ENCODE measurements at places on chromosomes 7 and 10. TPM values are rescaled to one million over a fixed set of nuclear protein-coding genes. Genes with fewer than 3 reads are reported as not detected.
A peak's percentile ranks its signal among the peaks of the same experiment; 100 is the strongest.

ZCCHC24 gene
- total RNA-seq: 3.8 TPM

DNA sequence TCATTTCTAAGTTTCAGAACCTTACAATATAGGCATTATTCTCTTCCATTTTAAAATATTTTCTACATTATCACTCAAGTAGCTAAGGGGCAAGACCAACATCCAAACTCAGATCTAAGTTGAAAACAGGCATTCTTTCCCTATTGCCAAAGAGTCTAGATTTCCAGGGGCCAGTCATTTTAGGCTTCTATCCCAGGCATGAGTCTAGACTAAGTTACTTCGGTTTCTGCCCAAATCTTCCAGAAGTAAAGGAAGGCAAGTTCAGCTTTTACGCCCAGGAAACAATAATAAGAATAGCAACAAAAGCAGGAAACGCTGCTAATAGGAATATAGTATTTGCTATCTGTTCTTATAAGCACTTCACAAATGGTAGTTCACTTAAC is 189.9 kb downstream of the DGKI start:
- no peak for DNase-seq

DNA sequence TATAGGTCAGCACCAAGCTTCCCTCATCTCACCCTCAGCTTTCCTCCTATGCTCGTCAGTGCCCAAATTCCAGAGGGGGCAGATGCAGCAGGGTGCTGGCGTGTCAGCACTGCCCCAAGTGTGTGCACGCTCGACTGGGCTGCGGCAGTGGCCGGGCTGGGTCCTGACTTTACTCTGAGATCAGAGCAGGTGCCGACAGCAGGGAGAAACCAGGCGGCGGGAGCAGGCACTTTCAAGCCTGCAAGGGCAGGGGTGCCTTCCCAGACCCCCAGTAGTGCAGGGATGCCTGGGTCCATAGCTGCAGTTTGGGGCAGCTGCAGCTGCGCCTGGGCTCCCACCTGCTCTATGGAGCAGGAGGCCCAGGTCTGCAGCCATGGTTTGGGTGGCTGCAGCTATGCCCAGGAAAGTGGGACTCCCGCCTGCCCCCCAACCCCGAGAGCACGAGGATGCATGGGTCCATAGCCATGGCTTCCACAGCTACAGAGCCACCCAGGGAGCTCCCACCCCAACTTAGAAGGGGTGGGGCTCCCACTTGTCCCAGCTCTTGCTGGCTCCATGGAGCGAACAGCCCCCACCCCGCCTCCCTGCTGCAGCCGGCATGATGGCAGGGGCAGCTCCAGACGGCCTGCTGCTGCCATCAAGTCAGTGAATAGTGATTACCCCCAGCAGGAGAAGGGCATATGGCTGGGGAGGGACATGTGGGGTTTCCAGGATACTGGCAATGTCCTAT is 199.2 kb upstream of the KMT2E start:
- DNase-seq: no peak

GFRA1 gene
- 0.24 TPM for total RNA-seq

GRID1 gene
- total RNA-seq: 0.35 TPM

- DNase-seq: no peak
Measured at GRCh38 chr10:24908793-24909423, 43.5 kb downstream of the PRTFDC1 start.

RELN gene
- total RNA-seq: 0.02 TPM

UPP1 gene
- total RNA-seq: 36.4 TPM

SLC18A2 gene
- 3.0 TPM for total RNA-seq

PPP1R3C gene
- total RNA-seq: 1.2 TPM

GRCh38 chr10:132296666-132297443 is 10.9 kb downstream of the STK32C start:
- peak; percentile 22 for DNase-seq

ASIC3 gene
- 1.7 TPM for total RNA-seq

GRCh38 chr7:20133803-20134202 is 83.4 kb downstream of the MACC1 start:
- no peak for DNase-seq

WDR86 gene
- total RNA-seq: 8.1 TPM

GRCh38 chr10:12707461-12708185 is 293.9 kb downstream of the CCDC3 start:
- DNase-seq: peak; percentile 42

TRPV5 gene
- total RNA-seq: not detected

NXPH1 gene
- 0.11 TPM for total RNA-seq

- DNase-seq: peak; percentile 85
Measured at GRCh38 chr10:112811741-112812551, 138.1 kb upstream of the TCF7L2 start.

SLC29A3 gene
- total RNA-seq: 10.2 TPM

- DNase-seq: no peak
Measured at GRCh38 chr7:90584378-90584777, 11.7 kb upstream of the CDK14 start.

SRRM3 gene
- 11.0 TPM for total RNA-seq
